ENCODE measurements at places on chromosomes 2 and 18.

DNA sequence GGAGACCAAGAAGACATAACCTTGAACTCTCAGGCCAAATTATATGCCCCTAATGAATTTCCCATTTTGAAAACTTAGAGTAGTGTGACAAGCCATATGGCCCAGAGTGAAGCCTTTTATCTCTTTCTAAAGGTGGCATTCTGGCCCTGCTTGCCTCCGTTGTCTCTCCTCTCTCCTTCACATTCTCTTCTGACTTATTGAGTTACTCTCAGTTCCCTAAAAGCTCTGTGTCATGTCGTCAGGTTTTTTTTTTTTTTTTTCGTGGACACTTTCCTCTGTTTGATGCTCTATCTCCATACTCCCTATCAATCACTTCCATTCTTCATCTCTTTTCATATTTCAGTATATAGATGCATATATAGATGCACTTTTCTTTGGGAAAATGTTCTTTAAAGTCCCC, 128.1 kb upstream of the RPRM start:
- ATAC-seq: no peak

DNA sequence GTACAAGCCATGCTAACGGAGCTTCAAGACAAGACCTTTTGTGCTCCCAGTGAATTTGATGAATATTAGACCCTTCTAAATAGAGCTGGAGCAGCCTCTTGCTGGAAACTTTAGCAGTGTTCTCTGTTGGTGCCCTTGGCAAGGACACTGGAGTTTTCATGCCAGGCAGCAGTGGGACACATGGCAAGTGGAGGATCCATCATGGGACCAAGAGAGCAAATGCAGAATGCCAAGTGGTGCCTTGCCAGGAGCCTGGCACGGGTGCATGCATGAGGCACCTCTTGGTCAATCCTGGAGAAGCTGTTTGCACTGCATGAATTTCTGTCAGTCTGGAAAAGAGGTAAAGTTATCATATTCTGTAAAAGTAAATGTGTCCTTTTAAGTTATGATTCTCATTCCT, 59.1 kb downstream of the NETO1 start:
- ATAC-seq: no peak

DNA sequence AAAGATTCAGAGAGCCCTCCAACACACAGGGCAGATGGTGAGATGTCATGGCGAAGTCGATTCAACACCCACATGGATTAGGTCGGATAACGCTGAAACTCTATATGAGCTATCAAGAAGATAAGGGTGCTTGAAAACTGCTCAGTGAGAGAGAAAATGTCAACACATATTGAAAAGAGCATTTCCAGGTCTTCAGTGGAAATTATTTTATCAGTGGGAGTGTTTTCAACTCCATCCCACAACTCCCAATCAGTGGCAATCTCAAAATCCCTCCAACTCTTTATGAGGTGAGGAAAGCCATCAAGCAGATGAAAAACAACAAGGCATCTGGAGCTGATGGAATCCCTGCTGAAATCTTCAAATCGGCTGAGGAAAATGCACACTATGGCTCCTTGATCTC, 104.5 kb upstream of the KLHL14 start:
- ATAC-seq: no peak

DNA sequence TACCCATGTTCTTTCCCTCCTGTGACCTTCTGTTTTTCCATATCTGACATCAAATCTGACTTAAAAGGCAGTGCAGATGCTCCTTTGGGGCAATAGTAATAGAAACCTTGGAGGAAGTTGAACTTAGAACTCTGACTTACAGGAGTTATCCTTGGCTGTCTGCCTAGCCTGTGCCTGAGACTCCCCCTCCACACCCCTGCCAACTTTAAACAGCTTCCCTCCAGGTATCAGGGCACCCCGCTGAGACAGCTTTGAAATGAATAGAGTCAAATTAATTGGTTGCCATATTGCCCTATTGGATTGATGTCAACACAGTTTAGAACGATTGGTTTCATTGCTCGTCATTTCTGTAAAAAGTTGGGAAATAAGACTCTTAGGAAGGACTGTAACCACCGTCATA, 322.0 kb downstream of the PRKCE start:
- no peak for ATAC-seq

GRCh38 chr2:174888646-174889271, 116.4 kb downstream of the CHN1 start:
- ATAC-seq: no peak

DNA sequence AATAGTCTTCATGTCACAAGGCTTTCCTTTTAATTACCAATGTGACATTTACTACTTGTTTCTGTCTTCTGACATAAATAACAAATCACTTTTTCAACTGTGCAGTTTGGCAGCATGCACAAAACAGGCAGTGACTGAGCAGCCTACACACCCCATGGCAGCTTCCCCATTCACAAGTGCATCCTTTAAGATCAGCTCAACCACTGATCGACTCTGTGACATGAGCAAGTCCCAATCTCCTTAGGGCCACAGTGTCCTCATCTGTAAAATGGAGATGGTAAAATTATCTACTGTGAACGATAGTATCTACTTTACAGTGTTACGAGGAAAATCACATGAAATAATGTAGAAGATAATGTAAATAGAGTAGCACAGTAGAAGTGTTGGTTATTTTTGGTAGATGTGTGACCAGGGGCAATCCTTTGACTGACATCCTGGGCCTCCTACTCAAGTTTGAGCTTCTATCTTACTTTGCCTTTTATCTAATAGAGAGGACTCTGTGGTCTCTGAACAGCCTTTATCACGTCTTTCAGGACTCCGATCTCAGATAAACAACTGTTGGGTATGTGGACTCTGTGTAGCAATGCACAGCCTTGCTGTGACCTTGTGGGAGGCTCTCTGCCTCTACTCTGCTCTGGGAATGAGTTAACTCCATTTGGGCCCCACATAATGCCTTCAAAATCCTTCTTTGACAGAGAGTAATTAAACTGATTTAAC, 120.6 kb downstream of the PIGN start:
- no peak for ATAC-seq

GRCh38 chr2:42736598-42737322, 27.2 kb downstream of the OXER1 start:
- ATAC-seq: no peak

DNA sequence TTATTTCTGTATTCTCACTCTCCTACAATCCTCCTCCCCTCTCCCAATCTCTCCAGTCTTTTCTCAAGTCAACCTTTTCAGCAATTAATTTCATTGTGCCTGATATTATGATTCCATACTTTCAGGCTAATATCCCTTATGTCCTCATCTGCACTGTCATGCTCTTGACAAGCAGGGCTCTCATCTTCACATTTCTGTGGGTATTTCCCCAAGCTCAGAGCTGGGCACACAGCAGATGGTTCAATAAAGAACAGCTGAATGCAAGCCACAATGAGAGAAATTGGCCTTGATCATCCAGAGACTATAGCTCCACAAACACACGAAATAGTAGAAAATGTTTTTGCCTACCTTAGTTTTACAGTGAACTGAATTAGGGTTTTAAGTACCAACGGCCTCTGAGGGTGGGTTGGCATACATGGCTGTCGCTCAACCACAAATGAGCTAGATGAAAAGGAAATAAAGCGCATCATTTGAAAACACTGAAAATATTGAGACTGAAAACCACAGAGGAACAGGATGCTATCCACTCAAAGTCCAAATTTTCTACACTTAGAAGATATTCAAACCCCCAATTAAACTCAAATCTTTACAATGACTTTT, 47.5 kb upstream of the STAT1 start:
- no peak for ATAC-seq

DNA sequence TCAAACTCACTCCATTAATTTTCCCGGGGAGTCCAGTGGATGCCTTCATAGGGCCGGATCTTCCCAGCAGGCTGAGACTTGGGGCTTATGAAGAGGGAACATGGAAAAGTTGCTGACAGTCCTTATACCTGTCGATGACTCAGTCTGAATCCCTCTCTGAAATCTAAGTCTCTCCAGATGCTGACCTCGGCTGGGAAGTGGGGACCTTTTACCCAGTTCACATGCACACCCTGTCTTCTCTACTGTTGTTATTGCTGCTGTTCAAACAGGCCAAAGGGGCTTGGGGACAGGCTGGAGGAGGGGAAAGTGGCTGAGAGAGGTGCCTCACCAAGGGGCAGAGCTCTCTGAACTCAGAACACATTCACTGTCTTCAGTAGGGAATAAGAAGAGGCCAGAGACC, 4.1 kb upstream of the TNP1 start:
- ATAC-seq: no peak

DNA sequence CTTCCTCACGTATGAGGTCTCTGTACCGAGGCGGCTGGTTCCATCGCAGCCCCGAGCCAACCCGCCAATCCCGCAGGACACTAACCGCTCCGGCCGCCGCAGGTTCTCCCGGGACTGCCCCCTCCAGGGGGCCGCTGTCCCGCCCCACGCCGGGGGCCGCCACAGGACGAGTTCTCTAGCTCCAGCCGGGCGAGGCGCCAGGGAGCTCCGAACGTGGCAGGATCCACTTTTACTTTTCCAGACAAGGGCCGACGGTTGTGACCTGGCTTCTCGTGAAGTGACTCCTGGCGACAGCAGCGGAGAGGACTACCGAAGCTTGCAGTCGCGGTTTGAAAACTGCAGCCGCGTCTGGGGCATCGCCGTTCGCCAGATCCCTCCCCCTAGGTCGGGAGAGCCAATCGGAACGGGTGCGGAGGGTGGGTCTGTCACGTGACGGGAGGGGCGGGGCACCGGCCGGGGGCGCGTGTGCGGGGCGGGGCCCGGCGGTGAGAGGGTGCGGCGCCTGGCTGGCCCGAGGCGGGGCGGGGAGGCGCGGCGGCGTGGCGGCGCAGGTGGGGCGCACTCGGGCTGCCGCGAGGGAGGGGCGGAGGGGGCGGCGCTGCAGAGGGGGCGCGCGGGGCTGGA, at the start of gene STK17B:
TSS of gene STK17B (minus strand) at position 331 of the 624 bp plus-strand sequence. CDS start 8,195 bp downstream, outside the sequence.
- ATAC-seq: peak; percentile 98

DNA sequence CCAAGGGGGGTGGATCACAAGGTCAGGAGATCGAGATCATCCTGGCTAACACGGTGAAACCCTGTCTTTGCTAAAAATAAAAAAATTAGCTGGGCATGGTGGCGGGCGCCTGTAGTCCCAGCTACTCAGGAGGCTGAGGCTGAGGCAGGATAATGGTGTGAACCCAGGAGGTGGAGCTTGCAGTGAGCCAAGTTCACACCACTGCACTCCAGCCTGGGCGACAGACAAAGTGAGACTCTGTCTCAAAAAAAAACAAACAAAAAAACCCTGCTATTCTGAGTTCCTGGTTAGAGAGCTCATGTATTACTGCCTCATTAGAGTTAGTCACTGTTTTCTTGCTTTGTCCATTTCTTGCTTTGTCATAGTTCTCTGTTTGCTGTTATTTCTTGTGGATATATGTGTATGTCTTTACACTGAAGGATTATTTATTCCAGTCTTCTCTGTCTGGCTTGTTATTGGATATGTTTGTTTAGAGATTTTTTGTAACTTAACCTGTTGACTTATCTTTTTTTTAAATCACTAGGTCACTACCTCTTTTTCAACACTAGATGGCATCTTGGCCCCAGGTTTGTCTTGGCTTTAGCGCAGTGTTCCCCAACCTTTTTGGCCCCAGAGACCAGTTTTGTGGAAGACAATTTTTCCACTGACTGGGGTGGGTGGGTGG, 17.0 kb downstream of the TTLL4 start:
- ATAC-seq: peak; percentile 41

DNA sequence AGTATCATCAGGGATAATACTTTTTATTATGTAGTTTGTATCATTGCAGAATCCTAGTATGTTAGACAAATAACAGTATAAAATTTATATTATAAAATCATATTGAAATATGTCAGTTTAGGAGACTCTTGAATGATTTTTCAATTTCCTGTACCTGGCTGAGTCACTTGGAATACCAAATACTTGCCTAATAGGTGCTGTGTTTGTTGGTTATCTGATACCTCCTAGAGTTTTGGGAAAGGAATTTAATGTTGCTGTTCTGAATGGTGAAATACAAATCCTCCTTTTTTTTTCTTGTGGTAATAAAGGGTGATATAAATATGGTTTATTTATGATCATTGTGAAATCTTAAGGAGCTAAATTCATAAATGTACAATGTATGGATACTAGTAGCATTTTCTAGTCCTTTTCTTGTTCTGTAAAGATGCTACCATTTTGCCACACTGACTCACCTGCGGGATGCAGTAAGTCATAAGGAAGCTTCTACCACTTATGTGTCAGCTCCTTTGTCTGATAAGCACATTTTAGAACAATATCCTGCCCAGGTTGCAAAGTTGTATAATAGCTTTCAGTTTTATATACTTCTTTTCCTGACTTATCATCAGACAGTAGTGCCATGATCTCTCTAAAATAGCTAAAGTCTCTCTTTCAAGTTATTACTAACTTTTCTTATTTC, 465.5 kb downstream of the XIRP2 start:
- no peak for ATAC-seq

- no peak for ATAC-seq
Observed at GRCh38 chr18:9105420-9105819, 2.9 kb downstream of the NDUFV2 start.

Data from esophagus mucosa (tissue), 1 donor.